Fibroblast of upper back skin (primary cell): ENCODE measurements at places on chromosomes 1 and 21.

DNA sequence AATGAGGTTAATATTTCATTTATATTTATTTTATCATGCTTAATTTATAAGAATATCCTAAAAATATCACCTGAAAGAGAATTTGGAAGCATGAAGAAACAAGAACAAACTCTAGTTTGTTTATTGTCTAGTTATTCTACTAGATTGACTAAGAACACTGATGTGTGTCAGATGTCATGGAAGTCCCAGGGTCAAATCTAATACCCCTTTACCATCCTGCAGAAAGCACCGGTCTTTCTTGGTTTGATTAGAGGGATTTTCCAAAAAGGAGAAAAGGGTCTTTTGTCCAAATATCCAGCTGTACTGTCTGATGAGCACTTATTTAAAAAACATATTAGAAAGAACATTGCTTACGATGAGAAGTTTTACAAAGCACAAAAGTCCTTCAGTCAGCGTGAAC lies 20.7 kb upstream of the CR2 start:
- DNase-seq: no peak

GRCh38 chr21:30211071-30211470 lies 4.8 kb downstream of the CLDN8 start:
- no peak for DNase-seq

DNA sequence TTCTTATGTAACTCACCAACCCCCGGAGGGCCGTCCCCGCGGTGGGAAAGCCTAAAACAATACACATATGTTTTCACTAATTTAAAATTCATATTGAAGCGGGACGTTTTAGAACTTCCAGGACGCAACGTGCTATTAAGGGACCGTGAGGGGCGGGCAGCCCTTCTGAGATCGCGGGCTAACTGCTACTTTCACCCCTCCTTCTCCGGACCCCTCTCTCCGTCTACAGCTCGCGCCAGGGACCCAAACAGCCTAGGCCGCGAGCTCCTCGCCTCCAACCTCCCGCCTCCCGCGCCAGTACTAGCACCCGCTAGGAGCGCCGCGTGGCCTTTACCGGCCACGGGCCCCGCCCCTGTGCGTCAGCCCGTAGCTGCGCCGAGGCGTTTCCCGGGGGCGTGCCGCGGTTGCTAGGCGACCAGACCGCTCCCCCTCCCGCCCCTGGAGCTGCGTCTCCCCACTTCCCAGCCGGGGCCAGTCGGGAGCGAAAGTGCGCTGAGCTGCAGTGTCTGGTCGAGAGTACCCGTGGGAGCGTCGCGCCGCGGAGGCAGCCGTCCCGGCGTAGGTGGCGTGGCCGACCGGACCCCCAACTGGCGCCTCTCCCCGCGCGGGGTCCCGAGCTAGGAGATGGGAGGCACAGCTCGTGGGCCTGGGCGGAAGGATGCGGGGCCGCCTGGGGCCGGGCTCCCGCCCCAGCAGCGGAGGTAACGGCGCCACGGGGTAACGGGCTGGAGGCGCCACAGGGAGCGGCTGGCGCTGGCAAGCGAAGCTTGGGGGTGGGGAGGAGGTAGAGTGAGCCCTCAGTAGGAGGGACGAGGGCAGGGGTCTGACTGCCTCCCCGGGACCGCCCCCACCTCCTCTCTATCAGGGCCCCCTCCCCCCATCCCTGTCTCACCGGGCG lies at the start of gene DYRK3:
DYRK3 (plus strand) TSS at position 457 of the 898 bp plus-strand sequence; CDS start at position 625, 168 bp downstream.
- peak; percentile 93 for DNase-seq

DNA sequence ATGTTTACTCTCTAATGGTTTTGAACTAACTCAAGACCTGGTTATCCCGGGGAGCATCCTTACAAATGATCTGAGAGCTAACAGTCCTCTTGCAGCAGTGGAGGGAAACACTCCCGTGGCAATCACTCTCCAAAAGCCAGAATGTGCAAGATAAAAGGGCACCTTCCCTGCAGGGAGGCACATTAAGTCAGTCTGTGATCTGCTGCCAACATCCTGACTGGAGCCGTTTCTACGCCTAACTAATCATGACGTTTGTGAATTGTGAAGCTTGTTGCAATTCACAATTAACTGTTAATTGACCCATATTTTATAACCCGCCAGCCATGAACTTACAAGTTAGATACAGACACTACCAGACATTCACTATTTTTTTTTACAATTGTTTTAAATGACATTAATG lies 52.1 kb upstream of the LGALS8 start:
- DNase-seq: no peak

DNA sequence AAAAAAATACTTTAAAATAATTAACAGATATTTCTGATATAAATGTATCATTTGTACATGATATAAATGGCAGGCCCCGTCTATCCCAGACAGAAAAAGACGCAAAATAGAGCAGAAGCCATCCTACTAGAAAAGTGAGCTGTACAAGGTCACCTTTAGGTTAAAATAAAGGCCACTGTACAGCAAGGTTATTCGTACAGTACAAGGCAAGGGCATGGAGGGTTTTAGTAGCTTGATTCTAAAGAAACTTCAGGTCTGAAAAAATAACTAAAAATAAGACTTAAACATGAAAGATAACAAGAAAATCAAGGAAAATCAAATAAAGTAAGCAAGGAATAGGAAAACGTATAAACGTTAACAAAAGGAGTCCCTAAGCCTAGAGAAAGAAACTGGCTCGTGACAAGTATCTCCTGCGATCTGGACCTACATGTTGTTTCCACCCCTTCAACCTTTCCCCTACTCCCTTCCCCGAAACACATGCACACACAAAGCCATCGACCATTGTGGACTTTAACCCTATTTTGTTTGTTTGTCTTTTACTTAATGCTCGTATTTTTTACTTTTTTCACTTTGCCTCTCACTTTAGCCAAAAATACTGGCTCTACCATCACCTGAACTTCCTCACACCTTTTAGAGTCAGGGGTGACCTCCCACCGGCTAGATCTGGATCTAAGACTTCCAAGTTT lies 26.5 kb upstream of the SLC30A10 start:
- DNase-seq: no peak

DNA sequence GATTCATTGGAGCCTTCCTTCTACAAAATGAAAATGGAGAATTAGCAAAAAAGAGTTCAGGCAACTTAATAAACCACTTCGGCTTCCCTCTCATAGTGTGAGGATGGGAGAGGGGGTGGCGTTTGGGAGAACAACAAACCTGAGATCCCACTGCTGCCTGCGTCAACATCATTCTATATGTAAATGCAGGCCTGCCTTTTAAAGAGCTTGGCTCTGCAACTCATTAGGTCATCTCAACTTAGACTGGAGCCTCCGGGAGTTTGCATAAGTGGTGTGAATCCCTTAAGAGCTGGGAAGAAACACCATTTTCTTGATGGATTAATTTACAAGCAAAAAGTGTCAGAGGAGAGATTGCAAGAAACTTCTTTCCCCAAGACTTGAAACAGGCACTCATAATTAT lies 127.6 kb upstream of the DAB1 start:
- DNase-seq: no peak

DNA sequence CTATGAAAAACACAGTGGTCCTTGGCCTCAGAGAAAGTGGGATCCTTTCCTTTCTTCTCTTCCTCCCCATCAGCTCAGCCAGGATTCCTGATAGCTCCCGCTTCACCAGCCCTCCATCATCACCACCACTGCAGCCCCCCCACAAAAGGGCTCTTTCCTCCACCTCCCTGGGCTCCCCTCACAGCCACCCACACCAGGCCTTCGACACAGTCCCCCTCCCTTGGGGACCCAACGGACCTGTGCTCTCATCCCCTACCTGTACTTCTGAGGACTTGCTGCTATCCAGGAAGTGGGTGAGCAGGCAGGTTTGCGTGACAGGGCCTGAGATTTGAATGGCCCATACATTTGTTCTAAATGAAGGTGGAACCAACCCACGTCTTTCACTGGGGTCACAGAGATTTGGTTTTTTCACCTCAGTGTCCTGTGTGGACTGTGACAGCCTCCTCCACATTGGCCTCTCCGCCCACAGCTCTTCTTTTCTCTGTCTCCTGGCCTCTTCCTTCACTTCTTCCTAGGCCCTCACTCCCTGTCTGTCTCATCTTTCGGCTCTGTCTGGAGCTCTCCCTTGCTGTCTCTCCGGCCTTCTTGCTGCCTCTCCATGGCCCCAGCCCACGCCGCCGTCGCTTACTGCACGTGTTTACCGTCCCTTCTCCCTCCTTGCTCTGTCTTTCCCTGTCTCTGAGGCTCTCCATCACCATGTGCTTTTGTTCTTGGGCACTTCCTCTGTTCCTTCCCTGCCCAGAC lies 238.6 kb downstream of the FOXD2 start:
- DNase-seq: no peak

GRCh38 chr1:14511796-14512585 lies 86.5 kb upstream of the KAZN start:
- DNase-seq: no peak

DNA sequence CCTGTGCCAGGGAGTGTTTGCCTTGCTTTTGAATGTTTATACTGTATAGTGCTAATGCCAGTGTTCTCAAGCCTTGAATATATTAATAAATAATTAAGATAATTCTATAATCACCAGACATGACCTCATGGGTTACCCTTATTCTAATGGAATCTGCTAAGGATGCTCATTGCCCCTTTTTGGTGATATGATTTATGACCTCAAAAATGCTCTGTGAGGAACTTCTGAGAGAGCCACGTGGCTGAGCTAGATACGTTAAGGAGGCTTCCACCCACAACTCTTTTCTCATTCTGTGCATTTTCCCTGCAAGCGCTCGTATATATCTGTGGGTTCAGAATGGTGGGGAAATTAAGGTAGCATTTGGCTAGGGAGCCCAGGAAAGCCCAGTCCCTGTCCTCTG lies 19.6 kb upstream of the SLC30A1 start:
- DNase-seq: no peak

DNA sequence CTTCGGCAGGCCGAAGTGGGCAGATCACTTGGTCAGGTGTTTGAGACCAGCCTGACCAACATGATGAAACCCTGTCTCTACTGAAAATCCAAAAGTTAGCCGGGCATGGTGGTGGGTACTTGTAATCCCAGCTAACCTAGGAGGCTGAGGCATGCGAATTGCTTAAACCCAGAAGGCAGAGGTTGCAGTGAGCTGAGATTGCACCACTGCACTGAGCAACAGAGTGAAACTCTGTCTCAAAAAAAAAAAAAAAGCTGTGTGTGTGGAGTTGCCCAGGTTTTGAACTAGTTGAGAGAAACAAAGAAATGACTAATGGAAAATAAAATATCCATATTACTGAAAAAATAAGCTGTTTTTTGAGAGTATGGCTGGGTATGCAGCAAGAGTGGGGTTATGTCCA lies 100.2 kb downstream of the GTF2B start:
- no peak for DNase-seq

GRCh38 chr1:183279835-183280234 lies 93.8 kb downstream of the LAMC2 start:
- peak; percentile 82 for DNase-seq

- DNase-seq: no peak
Observed at GRCh38 chr1:88321706-88322105, 362.4 kb upstream of the PKN2 start.

DNA sequence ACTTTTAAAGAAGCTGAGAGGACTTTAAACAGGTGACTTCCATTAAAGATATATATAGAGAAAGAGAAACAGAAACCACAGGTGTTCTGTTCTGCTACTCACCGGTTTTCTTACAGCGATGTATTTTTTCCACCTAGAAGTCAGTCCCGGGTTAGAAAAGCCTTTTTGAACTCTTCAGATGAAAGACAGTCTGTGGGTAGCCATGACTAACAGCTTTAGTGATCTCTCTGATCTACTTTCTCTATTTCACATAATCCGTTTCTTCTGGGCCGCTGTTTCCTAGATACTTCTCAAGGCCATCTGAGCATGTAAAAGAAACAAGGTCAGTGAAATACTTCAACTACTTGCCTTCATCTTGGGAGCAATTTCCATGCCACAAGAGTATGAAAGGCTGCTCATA lies 25.1 kb downstream of the WDR64 start:
- DNase-seq: no peak

GRCh38 chr1:237269938-237270337 lies 228.0 kb downstream of the RYR2 start:
- DNase-seq: no peak

- DNase-seq: no peak
Observed at GRCh38 chr1:221562542-221563475, 179.1 kb downstream of the DUSP10 start.

DNA sequence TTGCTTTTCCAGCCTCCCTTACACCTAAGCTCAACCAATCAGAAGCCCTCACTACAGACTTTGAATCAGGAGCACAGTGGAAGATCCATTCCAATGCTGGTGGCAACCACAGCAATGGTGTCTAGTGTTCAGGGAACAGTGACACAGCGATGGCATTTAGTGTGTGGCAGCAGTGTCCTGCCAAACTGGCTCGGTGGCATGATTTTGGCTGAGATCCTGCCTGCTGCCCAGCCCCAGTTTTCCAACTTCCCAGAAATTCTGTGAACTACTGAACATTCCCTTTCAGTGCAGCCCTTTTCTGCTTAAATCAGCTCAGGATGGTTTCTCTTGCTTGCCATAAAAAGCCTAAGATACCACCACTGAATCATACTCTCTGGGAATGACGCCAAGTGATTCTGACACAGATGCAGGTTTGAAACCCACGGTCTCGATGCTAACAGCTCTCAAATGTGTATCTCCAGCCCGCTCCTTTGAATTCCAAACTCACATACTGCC lies 8.8 kb downstream of the ASAP3 start:
- DNase-seq: peak; percentile 97

DNA sequence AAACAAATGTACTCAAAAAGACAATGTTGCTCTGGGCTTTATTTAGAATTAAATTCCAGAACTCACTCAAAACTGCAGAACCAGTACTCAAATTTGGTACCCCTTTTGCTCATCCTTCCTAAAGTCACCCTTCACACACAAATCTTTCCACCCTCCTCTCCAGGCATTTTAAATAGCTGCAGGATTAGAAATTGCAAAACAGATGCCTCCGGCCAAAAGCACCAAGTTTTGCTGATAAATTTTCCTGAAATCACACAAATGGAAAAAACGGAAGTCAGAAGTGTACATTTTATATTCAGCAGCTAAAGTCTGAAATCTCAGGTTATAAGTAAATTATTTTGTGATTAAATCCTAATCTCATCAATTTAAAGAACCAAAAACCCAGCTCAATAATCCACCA lies 147.0 kb downstream of the NRIP1 start:
- no peak for DNase-seq

DNA sequence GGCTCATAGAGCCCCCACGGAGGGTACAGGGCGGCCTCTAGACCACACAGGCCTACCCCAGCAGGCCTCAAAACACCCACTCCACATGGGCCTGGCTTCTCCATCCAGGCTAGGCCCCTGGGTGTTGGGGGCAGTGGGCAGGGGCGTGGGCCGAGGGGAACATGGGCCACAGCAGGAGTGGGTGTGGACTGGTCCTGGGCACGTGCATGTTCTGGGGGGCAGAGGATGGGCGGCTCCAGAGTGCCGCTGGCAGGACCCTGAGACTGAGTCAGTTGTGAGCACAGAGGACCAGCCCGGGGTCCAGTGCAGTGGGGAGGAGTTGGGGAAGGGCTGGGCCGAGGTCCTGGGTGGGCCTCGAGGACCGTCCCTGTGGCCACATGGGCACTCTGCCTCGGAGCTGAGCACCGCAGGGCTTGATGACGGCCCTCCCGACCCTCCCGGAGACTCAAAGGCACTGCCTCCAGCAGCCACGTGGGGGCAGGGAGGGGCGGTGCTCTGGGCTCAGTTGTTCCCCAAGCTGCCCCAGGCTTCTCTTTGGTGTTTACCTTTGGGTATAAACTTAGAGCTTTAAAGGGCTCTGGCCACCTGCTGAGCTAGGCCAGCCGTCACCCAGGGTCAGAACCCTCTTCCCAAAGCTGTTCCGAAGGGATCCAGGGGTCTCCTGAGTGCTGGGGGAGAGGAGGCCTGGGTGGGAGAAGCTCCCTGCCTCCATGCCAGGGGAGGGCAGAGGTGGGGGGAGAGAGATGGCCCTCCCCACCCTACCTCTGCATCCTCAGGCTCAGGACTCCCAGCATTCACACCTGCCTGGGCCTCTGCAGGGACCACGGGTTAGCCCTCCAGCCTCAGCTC lies 79.9 kb downstream of the MORN1 start:
- DNase-seq: peak; percentile 64
